ENCODE measurements at places on chromosomes 11 and 22. TPM values are rescaled to one million over a fixed set of nuclear protein-coding genes. Genes with fewer than 3 reads are reported as not detected.

Gene CHKA
- 52.0 TPM for total RNA-seq

Gene SYNGR1
- 14.5 TPM for total RNA-seq

Gene MLC1
- total RNA-seq = not detected

Gene OR6A2
- total RNA-seq = not detected

Gene TPH1
- not detected for total RNA-seq

Gene CCDC90B
- 33.3 TPM for total RNA-seq

Gene ZBED4
- 6.9 TPM for total RNA-seq

Gene CARD10
- 14.0 TPM for total RNA-seq

All from gastroesophageal sphincter (tissue), 4 donors.